CD4-positive, CD25-positive, alpha-beta regulatory T cell (primary cell): ENCODE measurements at places on chromosomes 11 and 22. TPM values are rescaled to one million over a fixed set of nuclear protein-coding genes. Genes with fewer than 3 reads are reported as not detected.

DNA sequence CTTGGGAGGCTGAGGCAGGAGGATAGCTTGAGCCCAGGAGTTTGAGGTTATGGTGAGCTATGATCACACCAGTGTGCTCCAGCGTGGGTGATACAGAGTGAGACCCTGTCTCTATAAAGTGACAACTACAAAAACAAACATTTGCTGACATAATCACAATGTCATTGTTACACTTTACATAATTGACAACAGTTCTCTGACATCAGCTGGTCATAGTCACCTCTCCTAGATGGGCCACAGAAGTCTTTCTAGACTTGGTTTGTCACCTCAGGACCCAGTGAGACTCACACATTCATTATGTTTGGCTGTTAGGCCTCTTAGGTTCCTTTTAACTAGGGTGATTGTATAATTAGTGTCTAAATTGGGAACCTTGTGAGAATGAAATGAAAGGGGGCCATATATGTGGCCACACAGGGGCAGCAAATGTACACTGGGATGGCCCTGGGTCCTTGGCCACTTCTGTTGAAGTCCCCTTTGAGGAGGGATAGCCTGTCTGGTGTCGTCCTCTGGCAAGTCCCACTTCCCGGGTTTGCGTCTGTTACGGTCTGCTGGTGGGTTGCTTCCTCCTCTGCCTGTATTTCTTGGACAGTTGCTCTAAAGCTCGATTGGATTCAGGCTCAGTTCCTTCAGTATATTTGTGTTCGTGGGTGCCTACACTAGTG is 5.8 kb upstream of the PPIL2 start:
- DNase-seq = no peak

NXPE4 gene
- total RNA-seq = not detected

GRCh38 chr11:69009441-69010211 is 3.4 kb downstream of the MRGPRF start:
- no peak for DNase-seq

- DNase-seq = no peak
Measured at GRCh38 chr11:93840180-93840579, 10.2 kb downstream of the VSTM5 start.

LRRC32 gene
- total RNA-seq = 71.4 TPM

DNA sequence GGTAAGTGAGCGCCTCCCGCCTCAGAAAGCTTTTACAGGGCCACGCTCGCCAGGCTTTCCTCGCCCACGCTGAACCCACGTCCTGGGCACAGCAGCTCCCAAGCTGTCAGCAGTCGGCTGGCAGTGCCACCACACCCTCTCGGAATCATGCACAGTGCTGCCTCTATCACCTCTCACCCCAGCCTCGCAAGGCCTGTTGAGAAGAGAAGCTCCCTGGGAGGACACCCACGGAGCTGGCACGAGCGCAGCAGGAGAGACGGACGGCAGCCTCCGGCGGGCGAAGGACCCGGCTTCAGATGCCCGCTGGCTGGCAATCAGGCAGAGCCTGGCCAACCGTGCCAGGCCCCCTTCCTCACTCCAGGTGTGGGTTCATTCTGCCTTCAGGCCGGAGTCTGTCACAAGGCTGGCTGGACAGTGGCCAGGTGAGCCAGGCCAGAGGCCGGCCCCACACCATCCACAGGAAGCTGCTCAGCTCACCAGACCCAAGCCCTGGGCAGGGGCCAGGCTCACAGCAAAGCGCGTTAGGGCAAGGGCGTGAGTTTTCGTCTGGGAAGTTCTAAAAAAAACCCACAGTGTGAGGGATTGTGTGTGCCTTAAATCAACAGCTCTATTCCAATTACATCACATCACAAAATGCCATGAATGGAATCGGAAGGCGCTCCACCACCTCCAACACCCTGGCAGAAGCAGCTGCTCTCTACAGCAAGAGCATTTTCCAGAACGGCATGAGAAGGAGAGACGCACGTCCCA is 33.2 kb downstream of the TOLLIP start:
- no peak for DNase-seq

DNA sequence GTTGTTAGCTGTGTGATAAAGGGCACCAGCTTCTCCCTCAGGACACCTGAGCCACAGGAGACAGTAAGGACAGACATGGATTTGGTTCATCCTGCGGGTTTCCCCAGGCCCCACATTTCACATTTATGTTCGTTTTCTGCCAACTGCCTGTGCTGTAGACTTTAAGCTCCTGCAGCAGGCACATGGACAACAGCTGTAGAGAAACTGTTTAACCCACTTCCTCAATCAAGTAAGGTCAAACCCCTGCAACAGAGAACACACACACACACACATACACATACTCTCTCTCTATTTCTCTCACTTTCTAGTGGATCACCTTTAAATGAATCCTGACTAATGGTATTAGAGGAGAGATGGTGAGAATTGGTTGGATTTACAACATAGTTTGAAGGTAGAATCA is 90.7 kb downstream of the C11orf87 start:
- no peak for DNase-seq

DNA sequence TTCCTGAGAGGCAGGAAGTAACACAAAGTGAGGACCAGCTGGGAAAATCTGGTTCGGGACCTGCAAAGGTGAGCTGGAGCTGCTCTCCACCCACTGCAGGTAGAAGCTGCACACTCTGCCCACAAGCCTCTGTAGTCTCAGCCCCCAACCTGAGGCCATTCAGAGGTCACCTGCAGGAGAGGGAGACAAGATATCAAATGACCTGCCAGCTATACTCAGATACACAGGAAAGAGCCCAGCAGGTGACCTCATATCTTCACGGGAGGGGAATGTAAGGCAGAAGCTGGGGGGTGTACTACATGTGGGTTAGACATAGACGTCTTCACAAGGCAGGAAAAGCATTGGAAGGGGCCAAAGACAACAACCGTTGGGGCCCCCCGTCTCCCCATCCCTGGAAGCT is 86.1 kb downstream of the APIP start:
- no peak for DNase-seq

SYNGR1 gene
- 1.1 TPM for total RNA-seq

DNA sequence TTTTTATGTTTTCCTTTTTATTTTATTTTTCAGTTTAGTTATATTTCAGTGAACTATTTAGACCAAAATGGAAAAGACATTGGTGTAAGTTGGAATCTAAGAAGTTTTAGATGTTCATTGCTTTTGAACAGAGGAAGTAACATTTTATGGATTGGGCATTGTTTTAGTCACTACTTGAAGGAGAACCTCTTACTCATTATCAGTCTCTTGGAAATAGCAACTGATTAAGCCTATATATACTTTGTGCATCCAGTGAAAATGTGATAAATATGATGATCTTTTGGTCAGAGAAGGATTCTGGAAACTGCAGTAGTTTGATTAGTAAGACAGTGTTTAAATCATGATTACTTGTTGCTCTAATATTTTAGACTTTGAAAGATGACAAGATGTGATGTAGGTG is 14.4 kb downstream of the ARHGEF12 start:
- DNase-seq = no peak

RAB6A gene
- total RNA-seq = 79.0 TPM

- DNase-seq = no peak
Measured at GRCh38 chr22:48748113-48748859, 1079.4 kb downstream of the BRD1 start.

DNA sequence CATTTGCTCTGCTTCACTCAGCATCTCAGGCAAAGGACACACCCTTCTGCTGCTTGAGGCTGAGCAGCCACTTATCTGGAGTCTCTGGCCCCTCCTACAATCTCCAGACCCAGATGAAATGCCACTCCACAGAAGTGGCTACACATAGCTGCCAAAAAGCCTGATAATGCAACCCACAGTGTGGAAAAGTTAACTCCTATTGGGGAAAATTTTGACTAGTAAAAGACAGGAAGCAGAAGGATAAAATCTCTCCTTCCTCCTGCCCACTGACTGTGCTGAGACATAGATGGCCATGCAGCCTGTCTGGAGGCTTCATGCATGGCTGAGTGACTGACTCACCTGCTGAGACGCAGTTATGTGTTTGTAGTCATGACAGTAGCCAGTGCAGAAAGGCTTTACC is 92.3 kb upstream of the TEAD1 start:
- no peak for DNase-seq

DNA sequence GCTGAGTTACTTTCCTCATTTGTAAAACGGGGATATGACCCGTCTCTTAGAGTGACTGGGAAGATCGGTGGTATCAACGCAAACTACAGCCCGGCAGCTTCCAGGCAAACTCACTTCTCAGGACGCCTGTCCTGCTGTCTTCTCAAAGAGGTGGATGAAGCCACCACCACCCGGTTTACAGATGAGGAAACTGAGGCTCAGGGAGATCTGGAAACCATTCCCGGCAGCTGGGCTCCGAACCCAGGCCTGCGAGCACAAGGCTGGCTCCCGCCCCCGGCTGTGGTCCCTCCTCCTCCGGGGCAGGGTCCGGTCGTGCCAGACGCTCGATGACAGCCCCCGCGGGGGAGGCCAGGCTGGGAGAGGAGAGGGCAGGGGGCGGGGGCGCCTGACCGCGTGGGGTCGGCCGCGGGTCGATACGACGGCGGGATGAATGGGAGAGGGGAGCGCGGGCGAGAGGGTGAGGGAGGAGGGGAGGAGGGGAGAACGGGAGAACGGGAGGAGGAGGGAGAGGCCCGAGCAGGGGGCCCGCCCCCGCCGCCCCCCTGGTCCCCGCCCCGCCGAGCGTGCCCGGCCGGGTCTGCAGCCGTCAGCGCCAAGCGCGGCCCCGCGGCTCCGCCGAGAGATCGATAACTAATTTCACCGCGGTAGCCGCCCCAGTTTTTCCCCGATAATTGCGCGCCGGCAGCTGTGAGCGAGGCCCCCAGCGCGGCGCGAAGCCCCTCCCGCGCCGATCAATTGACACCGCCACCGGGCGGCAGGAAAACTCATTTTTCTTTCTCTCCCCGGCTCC is 14.0 kb downstream of the IGLL1 start:
- DNase-seq = no peak

VWCE gene
- total RNA-seq = 0.94 TPM

SYCE3 gene
- not detected for total RNA-seq

DNA sequence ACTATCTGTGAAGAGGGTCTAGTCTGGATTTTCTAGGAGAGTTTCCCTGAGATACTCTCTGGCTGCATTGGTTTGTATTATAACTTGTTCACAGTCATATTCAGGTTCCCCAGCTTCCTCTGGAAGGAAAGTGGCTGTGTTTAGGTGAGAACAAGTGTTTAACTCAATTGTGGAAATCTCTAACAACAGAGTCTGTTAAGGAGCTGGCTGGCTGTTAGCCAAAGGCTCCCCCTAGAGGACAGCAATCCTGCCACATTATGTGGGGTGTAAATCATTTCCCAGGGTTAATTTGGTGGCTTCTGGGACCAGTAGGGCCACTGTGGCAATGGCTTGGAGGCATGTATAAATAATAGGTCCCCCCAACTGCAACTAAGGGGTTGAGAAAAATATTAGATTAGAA is 18.4 kb downstream of the MS4A6E start:
- no peak for DNase-seq

PKDREJ gene
- not detected for total RNA-seq

DNA sequence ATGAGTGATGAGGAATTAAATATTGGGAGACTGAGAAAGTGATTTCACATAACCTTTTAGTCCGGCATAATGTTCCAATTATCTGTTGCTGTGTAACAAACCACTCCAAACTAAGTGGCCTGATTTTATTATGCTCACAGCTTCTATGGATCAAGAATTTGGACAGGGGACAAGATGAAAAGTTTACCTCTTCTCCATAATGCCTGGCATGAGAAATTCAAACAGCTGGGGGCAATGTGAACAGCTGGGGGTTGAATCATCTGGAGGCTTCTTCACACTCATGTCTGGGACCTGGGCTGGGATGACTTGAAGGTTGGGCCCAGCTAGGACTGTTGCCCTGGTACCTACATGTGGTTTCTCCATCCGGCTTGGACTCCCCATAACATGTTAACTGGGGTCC is 99.4 kb upstream of the DRD2 start:
- no peak for DNase-seq

DNA sequence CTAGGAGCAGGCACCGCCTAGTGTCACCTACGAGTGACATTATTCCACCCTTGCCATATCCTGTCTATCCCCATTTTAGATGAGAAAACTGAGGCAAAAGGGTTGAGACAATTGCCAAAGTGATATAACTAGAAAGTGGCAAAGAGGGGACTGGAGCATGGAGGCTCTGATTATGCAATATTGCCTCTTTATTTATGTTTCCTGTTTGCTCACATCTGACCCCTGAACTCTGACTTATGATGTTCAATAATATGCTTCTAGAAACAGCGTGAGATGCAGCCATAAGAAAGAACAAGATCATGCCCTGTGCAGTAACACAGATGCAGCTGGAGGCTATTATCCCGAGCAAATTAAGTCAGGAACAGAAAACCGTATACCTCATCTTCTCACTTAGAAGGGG is 7.7 kb downstream of the ELF5 start:
- DNase-seq = no peak

GRCh38 chr22:43529934-43530333 is 118.1 kb downstream of the MPPED1 start:
- DNase-seq = no peak

GRCh38 chr11:96215110-96215782 is 127.7 kb downstream of the MAML2 start:
- DNase-seq = no peak

DNA sequence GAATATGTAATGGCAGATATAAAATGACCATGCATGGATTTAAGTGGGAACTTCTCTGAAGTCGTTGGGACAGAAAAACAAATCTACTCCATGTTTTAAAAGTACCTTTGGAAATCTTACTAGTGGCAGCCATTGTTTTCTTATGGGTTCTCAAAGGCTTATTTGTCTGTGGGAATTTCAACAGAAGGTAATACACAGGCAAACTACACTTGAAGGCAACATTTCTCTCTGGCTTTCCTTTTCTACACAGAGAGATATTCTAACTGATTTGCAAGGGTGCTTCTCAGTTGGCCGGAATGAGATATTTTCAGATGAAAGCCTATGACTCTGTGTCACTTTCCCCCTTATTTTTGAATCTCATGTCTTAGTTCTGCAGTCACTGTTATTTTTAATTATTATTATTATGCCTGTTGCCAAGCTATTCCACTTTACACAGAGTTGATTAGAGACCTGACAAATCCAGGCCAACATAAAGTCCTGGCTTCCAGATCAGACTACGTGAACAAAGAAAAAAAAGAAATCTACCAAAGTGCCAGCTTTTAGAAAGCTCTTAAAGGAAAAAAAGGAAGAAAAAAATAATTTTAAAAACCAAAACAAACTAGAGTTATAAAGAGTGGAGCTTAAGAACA is 18.9 kb upstream of the PSMA1 start:
- DNase-seq = no peak

GRCh38 chr11:72637926-72638325 is 36.3 kb downstream of the PDE2A start:
- no peak for DNase-seq
